ENCODE measurements at places on chromosomes 16 and 17.

DNA sequence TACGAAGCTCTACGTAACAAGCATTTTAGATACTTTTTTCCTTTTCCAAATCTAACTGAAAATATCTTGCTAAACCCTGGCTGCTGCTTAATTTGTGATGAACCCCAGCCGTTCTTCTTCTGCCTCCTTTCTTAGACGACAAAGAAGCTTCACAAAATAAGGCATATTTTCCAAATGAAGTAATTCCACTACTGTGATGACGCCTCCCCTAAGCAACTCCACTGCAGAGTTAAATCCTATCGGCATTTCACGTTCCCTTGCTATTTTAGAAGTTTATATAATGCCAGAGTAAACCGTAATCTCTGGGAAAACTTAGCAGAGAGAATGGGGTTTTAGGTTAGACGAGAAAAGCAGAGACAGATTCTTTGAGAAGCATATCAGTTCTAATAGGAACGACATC lies 683.1 kb upstream of the SALL1 start:
- DNase-seq, result no peak

- DNase-seq, result no peak
These were observed 1.9 kb downstream of the MYL11 start for GRCh38 chr16:30376461-30376902.

DNA sequence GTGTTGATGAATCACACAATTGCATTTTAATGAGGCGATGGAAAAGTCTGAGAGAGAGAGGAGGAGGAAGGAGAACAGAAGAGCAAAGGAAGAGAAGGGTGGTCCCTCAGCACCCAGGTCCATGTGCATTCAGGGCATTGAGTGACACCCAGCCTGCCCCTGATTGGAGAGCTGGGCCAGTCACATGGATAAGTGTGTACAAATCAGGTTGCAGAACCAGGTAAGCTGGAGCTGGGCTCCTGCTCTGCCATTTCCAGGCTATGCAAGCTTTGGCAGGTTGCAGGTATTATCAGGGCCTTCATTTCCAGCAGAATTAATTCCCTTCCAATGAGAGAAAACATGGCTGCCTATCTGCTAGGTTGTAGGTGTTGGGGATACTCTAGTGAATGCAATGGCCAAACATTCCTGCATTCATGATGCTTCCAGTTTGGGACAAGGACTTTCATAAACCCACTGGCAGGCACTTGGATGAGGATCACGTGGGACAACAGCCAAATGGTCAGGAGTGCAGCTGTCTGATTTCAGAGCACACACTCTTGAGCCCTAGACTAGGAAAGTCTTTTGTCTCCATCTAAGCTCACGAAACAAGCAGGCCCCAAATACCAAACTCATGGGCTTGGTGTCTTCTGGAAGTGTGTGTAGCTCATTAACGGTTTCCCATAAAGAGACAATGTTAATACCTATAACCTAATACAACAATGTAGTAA lies 577.9 kb upstream of the CDH5 start:
- no peak for DNase-seq

DNA sequence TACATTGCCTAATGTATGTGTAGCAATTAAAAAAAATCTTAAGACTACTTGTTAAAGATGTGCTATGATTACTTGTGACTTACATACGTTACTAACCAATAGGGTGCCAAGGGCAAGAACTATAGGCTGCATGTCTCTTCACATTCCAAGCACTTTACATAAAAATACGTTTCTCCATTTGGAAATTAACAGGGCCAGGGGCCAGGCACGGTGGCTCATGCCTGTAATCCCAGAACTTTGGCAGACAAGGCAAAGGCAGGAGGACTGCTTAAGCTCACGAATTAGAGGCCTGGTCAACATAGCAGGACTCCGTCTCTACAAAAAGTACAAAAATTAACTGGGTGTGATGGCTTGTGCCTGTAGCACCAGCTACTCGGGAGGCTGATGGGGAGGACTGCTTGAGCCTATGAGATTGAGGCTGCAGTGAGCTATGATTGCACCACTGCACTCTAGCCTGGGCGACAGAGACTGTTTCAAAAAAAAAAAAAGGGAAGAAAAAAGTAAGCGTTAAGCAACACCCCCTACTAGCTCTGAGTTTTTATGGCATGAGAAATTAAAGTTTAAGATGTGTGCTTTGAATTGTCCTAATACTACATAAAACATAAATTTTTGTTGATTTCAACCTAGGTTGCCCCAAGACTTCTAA lies 12.3 kb downstream of the PSMD12 start:
- no peak for DNase-seq

DNA sequence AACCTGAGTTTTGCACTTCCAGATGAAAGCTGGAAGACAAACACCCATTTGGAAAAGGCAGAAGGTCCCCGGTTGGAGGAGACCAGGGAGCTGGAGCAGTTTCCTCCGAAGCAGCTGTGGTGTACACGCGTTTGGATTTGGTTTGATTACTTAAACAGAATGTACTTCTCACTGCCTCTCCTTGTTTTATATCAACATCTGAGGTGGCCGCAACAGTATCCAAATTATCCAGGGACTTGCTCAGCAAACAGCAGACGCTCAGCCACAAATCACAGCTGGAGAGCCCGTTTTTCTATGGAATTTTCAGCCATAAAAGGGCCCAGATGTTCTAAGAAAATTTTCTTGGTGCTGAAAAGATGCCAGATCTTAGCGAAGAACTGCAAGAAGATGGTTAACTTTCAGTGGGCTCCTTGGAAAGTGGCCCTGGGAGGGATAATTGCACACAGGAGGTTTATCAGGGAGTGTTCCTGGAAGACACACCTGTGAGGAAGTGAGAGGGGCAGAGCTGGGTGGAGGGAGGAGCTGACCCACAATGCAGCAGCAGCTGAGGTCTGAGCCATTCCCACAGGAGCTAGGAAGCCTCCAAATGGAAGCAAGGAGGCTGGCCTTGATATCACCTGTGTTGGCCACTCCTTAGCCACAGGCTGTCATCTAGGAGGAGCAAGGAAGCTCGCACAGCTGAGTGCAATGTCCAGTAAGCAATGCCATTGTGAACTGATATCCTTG lies 28.9 kb upstream of the CDH5 start:
- no peak for DNase-seq

DNA sequence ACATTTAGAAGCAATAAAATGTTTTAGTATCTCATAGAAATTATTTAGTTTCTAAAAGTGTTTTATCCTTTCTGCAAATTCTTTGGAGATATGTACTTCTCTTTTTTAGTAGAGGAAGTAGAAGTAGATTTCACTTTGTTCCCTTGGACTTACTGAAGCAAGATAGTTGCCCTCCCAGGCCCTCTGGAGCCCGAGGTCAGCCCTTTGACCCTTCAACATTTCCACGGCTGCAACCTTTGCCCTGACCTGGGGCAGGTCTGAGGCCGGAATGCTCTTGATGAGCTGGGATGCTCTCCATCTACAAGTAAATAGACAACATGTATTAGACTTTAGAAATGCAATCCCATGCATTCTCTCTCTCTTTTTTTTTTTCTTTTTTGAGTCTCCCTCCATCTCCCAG lies 167.5 kb downstream of the CDK5R1 start:
- no peak for DNase-seq

- DNase-seq, result no peak
These were observed 57.9 kb downstream of the BRIP1 start for GRCh38 chr17:61805399-61805798.

- peak; percentile 15 for DNase-seq
These were observed 9.9 kb upstream of the NAGS start for GRCh38 chr17:43994272-43995149.

DNA sequence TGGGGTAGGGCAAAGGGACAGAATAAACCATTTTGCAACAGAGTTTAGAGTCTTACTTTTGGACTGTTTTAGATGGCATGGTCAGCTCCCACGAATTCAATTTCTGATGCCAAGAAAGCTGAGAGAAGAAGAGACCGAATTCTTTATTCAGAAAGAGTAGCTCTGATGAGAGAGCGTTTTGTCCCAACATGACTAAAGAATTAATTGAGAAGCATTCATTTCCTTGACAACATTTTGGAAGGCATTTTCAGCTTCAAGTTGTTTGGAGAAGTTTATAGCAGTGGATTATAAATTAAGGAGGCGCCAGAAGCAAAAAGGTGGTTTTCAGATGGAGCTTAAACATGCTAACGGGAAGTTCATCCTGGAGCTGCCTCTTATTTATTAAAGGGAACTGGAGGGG lies 12.2 kb downstream of the GAN start:
- no peak for DNase-seq

- no peak for DNase-seq
These were observed 40.0 kb downstream of the CMTM4 start for GRCh38 chr16:66656547-66656946.

GRCh38 chr17:70030371-70030770 lies 44.7 kb upstream of the KCNJ16 start:
- no peak for DNase-seq

GRCh38 chr16:68992521-68992920 lies 112.9 kb upstream of the HAS3 start:
- no peak for DNase-seq

GRCh38 chr17:1260086-1260769 lies 10.0 kb upstream of the BHLHA9 start:
- no peak for DNase-seq

GRCh38 chr16:15925631-15926030 lies 23.8 kb upstream of the ABCC1 start:
- no peak for DNase-seq

DNA sequence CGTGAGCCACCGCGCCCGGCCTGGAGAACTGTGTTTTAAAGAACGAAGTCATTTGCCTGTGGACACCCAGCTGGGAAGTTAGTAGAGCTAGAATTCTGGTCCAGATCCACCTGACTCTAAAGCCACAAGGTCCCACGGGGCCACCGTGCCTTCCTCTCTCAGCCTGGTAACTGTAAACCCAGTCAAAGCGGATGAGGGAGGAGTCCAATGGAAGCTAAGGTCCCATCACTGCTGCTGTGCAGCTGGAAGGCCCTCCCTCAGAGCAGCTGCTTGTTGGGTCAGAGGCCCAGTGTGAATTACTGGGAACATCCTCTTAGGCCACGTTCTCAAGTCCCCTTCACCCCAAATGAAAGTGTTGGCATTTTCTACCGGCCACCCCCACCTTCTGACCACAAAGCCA lies 48.8 kb upstream of the CACNG5 start:
- DNase-seq, result no peak

DNA sequence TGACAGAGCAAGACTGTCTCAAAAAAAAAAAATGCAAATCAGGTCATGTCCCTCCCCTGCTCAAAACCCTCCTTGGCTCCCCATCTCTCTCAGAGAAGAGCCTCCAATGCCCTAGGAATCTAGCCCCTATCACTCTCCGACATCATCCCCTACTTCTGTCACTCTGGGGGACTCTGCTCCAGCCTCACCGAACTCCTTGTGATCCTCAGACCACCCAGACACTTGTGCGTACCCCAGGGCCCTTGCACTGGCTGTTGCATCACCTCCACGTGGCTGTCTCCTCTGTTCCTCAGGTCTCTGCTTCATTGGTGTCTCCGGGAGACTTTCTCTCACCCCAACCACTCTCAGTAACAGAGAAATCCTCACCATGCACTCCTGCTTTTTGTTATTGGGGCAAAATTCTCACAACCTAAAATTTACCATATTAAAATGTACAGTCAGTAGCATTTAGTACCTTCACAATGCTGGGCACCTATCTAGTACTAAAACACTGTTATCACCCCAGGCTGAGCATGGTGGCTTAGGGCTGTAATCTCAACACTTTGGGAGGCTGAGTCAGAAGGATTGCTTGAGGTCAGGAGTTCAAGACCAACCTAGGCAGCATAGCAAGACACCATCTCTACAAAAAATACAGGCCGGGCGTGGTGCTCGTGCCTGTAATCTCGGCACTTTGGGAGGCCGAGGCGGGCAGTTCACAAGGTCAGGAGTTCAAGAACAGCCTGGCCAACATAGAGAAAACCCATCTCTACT lies 15.2 kb downstream of the PLA2G10 start:
- no peak for DNase-seq

GRCh38 chr17:75487351-75488070 lies 27.8 kb downstream of the CASKIN2 start:
- no peak for DNase-seq

DNA sequence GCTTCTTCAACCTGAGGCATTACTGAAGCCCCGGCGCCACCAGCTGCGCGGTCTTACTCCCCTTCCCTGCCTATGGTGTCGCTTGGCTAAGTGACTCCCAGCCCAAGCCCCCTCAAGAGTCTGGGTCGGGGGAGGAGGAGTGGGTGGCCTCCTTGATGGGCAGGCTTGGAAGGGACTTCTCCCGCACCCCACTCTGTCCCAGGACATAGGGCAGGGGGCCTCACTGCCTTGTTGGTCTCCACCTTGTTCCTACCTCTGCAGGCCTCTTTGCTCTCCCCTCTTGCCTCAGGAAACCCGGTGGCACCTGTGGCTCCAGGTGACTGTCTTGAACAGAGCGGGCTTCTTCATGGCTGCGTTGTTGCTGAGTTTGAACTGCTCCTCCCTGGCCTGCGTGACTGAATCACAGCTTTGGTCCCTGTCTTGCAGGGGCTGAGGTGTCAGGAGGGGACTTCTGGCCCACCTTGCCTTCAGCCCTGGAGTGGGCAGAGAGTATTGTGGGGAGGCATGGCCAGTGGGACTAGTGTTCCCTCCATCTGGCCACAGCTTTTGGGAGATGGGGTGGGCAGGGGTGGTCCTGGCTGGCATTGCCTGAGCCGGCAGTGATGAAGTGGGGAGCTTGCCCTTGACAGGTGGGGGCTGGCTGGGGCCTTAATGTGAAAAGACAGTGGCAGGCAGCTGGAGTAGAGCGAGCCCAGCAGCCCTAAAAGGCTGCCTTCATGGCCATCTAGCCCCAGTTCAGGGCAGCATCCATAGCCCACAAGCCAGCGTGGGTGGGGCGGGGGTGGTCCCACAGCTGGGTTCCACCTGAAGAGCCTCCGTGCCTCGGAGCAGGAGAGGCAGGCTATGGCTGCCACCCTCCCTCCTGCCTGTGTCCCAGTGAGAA lies 7.3 kb downstream of the CBX2 start:
- no peak for DNase-seq

GRCh38 chr17:11002417-11002816 lies 164.5 kb upstream of the PIRT start:
- no peak for DNase-seq

GRCh38 chr16:68273896-68274295 lies 9.6 kb downstream of the SLC7A6 start:
- DNase-seq, result no peak

DNA sequence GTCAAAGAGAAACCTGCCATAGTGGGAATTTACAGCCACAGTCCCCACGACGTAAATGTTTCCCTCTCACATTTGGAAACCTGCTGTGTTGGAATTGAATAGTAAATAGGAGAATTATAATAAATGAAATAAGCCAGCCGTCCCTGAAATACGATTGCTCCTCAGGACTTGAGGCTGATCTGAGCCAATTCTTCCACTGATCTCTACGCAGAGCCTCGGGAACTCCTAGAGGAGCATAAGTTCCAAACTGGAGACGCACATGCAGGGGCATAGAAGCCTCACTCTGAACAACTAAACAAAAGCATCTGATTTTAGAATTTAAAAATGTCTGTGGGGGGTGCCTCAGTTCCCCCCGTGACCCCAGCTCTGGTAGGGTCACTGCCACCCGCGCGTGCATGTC lies 10.2 kb upstream of the TEX19 start:
- DNase-seq, result no peak

- DNase-seq, result no peak
These were observed 42.7 kb downstream of the PLXDC1 start for GRCh38 chr17:39108461-39109375.

All from substantia nigra (tissue), 51 donors.